ENCODE measurements at places on chromosomes 7 and 10.

DNA sequence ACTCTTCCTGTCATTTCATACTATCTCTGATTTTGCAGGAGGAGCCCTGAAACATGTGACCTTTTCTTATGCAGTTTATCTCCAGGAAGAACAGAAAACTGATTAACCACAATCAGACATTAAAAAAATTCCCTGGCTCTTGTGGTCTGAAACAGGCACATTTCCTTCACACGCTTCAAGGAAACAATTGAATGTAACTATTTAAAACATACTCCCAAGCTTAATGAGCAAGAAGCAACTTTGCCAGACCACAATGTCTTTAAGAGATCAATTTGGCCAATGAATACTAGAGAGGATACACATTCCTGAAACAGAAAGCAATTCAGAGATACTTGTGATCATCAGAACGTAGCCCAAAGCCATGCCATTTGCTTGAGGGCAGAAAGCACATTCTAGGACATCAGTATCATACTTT, 65.8 kb downstream of the PIP4K2A start:
- DNase-seq: no peak

- DNase-seq: no peak
Measured at GRCh38 chr7:47337531-47337930, 244.4 kb downstream of the TNS3 start.

GRCh38 chr7:14762561-14762960, 140.0 kb downstream of the DGKB start:
- DNase-seq: no peak

DNA sequence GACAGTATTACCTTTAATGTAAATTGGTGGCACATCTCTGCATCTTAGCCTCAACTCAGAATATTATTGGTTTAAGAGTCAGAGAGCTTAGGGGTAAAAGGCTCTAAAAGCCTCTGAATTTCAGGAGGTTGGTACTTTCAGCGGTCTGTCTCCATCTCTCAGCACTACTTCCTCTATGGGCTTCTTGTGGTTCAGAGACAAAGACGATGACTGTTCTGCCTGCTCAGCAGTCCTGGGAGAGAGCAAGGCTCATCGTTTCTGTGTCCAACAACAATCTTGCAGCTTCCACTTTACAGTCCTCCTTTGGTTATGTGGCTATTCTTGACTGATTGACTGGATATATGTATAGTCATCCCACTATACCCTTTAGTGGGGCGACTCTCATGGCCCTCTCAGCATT, 394.7 kb downstream of the AUTS2 start:
- no peak for DNase-seq

DNA sequence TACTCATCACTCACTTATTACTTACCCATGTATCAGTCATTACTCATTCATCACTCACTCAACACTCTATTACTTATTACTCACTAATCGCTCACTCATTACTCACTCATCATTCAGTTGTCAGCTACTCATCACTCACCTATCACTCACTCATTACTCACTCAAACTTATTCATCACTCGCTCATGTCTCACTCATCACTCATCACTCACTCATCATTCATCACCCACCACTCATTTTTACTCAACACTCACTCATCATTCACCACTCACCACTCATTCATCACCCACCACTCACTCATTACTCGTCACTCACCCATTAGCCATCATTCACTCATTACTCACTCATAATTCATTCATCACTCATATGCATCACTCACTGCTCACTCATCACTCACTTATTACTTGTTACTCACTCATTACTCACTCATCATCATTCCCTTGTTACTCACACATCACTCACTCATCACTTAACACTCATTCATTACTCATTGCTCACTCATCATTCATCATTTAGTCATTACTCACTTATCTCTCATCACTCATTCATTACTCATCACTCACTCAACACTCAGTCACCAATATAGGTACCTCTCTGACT, 237.9 kb downstream of the ADARB2 start:
- no peak for DNase-seq

Data from HAP-1 (cell line).